AG04450 (cell line): ENCODE measurements at places on chromosomes 2 and 18.

- no peak for DNase-seq
Measured at GRCh38 chr2:238942080-238942725, 94.3 kb downstream of the TWIST2 start.

GRCh38 chr2:134665727-134666506 is 52.9 kb downstream of the TMEM163 start:
- DNase-seq, result no peak

GRCh38 chr2:104584393-104584792 is 269.5 kb upstream of the POU3F3 start:
- DNase-seq, result no peak

DNA sequence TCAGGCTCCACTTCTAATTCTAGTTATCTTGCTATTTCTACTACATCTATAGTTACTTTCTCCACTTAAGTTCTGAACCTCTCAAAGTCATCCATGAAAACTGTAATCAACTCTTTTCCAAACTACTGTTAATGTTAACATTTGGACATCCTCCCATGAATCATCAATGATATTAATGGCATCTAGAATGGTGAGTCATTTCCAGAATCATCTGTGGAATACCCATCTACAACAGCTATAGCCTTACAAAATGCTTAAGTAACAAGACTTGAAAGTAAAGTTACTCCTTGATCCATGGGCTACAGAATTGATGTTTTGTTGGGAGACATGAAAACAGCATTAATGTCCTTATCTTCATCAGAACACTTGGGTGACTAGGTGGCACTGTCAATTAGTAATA is 35.4 kb downstream of the BARD1 start:
- peak; percentile 29 for DNase-seq

- DNase-seq, result no peak
Measured at GRCh38 chr2:132692816-132693215, 22.8 kb upstream of the LYPD1 start.

GRCh38 chr2:181309586-181309985 is 147.6 kb upstream of the ITGA4 start:
- DNase-seq, result no peak
